ENCODE measurements at places on chromosomes 12 and 14.

- no peak for DNase-seq
These were observed 27.9 kb downstream of the BORCS5 start for GRCh38 chr12:12384571-12385340.

DNA sequence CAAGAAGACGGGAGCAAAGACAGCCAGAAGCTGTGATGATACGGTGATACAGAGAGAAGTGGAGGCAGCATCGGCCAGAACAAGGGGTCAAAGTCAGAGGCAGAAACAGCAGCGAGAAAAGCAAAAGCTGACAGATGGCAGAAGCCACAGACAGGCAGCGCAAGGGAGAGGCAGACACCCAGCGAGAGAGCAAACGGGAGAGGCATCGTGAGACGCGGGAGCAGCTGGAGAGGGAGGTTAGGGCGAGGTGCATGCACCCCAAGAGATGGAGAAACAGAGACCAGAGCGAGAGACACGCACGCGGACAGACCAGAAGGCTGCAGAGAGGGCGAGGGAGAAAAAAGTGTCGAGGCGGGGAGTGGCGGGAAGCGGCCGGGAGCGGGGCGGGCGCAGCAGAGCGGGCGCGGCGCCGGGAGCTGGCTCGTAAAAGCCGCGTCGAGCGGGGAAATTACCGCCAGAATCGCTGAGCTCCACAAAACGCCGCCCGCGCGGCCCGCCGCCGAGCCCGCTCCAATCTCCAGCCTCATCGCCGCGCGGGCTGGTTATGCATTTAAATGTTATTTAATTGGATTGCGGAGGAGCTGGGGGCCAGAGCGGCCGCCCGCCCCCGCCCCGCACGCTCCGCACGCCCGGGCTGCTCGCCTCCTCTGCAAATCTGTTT, 15.6 kb downstream of the SMUG1 start:
- DNase-seq, result no peak

- DNase-seq, result no peak
These were observed 5.3 kb downstream of the HSD17B6 start for GRCh38 chr12:56768424-56768823.

DNA sequence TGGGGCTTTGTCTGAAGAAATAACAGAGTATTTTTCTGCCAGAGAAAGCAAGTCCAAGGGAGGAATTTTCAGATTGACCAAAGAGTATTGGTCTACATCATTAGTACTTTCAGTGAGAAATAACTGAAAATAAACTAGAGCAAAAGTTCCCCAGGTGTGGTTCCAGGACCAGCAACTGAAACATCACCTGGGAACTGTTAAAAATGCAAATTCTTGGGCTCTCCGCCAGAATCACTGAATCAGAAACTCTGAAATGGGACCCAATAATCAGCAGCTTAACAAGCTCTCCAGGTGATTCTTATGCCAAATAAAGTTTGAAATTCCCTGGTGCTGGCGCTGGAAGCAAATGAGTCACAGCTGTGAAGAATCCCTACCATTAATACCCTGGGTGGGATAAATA, 52.1 kb downstream of the EIF2S3B start:
- DNase-seq, result no peak

DNA sequence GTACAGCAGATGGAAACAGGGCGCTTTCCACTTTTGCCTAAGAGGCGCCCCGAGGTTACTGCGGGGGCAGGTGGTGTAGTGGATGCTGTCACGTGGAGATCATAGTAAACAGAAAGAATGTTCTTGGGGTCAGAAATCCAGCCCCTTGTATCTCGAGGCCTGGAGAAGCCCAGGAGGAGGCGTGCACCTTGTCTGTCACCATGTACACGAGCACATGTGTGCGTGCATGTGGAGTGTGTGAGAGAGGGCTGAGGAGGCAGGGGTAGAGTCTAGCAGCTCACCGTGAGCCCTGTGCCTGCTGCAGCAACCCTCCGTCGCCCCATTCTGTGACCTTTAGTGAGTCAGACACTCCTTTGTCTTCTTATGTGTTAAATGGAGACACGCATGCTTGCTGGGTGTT, 59.0 kb downstream of the CACNA1C start:
- DNase-seq, result no peak

DNA sequence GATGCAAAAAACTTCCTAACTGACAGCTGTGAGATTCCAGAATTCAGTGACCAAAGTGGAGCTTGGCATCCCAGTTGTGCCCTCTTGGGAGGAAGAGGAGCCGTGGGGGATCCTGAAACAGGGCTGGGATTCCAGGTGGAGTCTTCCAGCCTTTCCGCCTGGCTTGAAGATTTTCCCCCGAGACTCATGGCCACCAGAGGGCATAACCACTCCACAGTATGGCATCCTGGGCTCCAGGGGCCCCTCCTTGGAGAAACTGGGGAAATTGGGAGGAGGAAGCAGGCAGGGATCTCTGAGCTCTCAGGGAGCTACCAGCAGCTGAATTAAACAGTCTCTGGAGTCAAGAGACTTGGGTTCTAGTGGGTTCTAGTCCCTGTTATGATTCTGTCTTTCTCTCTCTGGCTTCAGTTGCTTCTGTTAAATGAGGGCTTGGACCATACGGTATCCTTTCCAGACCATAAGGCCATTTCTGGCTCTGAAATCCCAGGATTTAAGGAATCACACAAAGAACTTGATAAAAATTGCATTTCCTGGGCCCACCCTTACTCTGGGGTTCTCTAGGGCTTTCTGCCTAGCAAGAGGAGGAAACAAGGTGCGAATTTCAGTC, 2.6 kb upstream of the TAMALIN start:
- peak; percentile 68 for DNase-seq

DNA sequence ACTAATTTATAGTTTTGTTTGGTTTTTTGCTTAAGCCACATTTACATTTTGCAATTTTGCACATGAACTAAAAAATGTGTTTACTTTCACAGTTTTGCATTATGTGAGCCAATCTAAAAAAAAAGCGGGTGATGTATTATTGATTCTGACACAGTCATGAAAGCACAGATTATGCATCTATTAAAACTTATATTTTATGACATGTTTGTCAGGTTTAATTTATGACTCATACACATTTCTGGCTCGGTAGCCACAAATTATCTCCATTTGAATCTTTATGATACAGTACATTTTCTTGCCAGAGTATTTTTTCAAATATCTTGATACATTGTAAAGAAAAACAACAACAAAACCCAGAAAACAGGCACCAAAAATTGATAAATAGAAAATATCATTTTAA, 280.4 kb upstream of the GRIP1 start:
- no peak for DNase-seq

GRCh38 chr14:91417120-91417982, at the start of gene CCDC88C:
TSS of gene CCDC88C (minus strand) at chr14:91417820. CDS start at chr14:91417690, 130 bp downstream.
- DNase-seq, result no peak

GRCh38 chr12:11171969-11172675, 1.1 kb downstream of the SMIM10L1 start:
- no peak for DNase-seq

- no peak for DNase-seq
These were observed 670 bp downstream of the DYRK2 start for GRCh38 chr12:67649261-67649569.

DNA sequence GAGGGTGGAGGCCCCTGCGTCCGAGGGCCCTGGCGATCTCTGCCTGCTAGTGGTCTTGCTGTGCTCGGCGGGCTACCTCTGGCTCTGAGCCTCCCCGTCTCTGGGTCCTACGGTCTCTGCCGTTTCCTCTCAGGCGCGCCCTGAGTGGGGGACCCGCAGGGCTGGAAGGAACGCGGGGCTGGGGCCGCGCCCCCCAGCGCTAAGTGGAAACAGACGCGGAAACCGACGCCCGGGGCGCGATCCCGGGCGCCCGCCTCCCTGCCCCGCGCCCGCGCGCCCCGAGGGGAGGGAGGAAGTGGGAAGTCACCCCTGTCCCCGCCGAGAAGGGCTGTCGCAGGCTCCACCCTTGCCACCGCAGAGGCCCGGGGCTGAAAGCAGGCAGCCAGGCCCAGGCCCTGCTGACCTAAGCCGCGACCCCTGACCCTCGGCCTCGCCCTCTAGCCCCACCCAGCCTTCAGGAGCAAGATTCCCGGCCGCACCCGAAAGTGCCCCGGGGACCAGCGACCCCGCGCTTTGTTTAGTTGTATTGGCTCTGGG, 831 bp downstream of the CRIP1 start:
- DNase-seq, result no peak

DNA sequence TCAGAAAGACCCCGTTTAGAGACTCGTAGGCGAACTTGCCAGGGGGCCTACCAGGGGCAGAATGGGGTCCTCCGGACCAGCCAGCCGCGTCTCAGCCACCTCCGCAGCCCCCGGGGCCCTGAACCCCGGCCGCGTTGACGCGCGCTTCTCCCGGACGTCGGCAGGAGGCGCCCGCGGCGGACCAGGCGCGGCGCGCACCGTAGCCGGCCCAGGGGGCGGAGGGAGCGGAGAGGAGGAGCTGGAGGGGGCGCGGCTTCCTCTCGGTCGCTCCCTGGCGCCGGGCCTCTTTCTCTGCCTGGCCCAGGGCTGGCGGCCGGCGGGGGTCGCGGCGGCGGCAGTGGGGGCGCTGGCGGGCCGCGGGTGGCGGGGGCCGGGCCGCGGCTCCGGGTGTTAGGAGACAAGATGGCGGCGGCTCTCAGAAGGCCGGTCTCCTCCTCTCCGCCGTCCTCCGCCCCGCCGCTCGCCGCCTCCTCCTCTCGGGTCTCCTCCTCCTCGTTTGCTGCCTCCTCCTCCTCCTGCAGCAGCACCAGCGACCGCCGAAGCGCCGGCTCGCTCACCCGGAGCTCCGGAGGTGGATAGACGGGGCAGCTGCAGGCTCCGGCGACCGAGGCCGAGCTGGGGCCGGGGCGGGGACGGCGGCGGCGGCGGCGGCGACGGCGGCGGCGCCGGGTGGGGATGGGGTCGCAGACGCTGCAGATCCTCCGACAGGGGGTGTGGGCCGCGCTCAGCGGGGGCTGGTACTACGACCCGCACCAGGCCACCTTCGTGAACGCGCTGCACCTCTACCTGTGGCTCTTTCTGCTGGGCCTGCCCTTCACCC, at the start of gene PCNX1:
PCNX1 (plus strand) TSS at position 284 of the 820 bp plus-strand sequence; CDS start at position 676, 392 bp downstream.
- peak; percentile 55 for DNase-seq

DNA sequence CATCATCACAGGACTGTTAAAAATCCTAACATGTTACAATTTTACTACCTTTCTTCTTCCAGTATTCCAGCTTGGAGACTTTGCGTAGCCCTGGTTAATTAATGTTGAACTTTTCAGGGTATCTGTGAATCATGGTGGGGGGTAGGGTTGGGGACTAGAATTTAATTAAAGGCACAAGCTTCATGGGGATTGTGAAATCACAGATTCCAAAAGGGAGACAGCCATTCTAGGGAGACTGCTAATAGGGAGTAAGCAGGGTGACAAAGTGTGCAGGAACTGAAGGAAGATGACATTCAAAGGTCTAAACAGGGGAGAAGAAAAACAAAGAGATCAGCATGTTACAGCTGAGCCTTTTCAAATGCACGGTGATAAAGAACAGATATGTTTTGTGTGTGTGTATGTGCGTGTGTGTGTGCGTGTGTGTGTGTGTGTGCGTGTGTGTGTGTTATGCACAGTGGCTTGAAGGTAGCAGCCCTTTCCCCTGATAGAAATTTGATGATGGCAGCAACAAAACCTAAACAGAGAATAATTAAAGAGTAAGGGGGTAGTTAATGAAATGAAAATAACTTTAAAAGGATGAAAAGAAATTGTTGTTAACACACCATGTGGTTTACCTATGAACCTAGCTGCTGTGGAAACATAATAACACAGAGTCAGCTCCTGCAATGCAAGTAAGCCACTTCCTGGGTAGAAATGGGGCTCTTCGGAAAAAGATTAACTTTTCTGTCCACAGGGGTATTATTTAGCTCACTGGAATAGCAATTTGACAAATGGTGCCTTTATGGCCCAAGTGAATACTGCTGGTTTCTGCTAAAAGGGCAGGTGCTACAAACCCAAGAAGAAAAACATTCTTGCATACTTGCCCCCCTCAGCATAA, 581.7 kb downstream of the DIO2 start:
- DNase-seq, result no peak

DNA sequence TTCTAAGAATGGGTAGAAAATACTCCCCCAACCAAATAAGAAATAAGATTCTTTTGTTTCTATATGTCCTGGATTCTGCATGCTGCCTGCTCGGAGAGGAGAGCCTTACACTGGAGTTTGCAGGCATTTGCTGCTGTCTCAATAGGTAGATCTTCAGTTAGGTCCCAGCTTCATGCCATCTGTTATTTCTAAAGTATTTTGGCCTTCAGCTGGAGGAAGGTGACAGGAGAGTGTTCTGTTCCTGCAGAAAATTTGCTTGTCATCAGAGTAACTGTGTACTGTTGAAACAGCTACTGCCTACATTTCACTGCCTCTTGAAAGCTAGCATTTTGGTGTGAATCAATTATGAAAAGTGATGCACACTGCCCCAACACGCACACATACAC, 966.9 kb downstream of the NRXN3 start:
- DNase-seq, result no peak

DNA sequence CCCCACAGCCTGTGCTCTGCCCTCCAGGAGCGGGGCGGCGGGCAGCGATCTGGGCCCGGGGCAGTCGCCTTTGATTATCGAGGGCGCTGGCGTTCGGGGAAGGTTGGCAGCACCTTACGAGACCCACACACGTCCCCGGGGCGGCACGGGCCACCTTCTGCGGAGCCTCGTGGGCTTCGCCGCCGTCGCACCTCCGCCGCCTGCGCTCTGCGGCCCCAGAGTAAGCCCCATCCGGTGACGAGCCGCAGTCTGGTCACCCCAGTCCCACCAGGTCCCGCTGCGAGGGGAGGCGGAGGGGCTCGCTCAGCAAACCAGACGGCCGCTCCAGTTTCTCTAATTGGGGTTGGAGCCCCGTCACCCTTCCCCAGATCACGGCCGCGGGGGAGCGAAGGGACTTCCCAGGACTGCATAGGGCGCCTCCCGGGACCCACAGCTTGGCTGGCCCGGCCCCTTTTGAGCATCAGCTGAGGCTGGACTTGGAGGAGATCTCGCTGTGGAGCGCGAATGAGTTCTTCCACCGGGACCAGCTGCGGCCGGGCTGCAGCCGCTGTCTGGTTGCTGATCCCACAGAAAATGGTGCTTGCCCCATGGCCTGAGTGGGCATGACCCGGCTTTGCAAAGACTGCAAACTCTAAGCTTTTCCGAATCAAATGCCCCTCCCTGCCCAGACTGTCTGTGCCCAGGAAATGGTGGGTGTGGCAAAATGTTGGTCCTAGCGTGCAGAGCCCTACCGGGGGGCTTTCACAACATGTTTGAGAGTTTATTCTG, 560 bp downstream of the LGALS3 start:
- no peak for DNase-seq

DNA sequence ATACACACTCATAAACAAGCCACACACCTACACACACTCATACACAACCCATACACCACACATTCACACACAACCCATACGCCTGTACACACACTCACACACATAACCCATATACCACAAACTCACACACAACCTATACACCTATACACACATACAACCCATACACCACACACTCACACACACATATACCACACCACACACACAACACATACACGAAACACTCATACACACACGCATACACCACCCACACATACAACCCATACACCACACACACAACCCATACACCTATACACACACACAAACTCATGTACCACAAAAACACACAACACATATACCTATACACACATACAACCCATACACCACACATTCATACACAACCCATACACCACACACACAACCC, 164.3 kb downstream of the TMEM121 start:
- no peak for DNase-seq

GRCh38 chr12:118166946-118167345, 31.0 kb downstream of the PEBP1 start:
- no peak for DNase-seq

DNA sequence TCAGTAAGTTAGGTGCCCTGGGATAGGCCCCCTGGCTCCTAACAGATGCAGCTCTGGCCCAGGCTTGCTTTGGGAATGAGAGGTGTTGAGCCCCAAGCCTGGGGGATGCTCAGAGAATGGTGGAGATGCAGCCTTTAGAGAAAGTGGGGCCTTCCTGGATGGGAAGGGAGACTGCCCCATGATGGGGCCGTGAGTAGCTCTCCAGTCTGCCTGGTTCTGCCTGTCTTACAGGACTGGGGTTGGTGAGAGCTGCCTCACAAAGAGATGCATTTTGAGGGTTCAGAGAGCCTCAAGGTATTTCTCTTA, 523 bp upstream of the VRTN start:
- DNase-seq, result no peak
